ENCODE measurements at places on chromosomes 13 and 19.

- no peak for DNase-seq
Measured at GRCh38 chr13:99281811-99282263, 23.7 kb upstream of the GPR18 start.

DNA sequence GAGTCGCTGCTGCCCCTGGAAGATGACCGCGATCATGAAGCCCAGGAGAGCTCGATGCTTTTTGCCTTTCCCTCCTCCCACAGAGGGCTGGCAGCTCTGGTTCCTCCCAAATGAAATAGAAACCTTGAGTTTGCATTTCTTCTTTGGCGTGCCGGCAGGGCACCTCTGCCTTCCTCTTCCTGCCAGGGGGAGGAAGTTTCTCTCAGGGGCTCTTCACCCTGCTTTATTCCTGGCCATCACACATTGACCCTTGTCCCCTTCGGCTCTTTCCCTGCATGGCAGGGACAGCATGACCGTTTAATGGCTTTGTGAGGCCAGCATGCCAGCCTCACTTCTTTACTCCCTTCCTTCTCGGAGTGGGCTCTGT lies 47.9 kb downstream of the ACTN4 start:
- DNase-seq = no peak

DNA sequence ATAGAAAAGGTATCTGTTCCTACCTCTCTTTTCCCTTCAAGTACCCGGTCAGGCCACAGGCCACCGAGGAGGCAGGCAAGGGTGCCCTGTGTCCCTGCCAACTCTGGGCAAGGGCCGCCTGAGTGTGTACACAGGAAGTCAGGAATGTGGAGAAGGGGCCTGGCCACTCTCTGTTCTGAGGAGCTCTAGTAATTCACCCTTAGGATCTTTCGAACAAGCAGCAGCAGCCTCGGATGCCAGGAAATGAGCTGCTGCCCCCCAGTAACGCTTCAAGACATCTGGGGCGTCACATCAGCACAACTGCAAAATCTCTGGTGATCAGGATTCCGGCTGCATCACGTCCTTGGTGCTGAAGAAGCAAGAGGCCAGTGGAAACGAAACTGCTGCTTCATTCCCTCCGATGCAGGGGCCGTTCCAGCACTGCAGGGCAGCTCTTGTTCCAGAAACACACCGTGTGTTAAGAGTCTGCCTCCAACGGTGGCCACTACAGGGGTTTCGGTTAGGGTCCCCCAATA lies 2.0 kb downstream of the RAB20 start:
- no peak for DNase-seq

- no peak for DNase-seq
Measured at GRCh38 chr13:91539286-91540157, 141.1 kb downstream of the GPC5 start.

DNA sequence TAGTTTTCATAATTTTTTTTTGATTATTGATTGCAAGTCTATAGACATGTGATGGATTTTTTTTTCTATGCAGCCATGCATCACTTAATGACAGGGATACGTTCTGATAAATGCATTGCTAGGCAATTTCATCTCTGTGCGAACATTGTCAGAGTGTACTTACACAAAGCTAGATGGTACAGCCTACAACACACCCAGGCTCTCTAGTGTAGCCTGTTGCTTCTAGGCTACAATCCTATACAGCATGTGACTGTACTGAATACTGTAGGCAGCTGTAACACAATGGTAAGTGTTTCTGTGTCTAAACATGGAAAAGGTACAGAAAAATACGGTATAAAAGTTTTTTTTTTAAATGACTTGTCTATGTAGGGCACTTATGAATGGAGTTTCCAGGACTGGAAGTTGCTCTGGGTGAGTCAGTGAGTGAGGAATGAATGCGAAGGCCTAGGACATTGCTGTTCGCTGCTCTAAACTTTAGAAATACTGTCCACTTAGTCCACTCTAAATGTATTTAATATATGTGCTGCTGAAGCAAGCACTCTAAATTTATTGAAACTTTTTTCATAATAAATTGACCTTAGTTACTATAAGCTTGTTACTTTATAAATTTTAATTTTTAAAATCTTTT lies 20.3 kb downstream of the SPATA13 start:
- peak; percentile 34 for DNase-seq

DNA sequence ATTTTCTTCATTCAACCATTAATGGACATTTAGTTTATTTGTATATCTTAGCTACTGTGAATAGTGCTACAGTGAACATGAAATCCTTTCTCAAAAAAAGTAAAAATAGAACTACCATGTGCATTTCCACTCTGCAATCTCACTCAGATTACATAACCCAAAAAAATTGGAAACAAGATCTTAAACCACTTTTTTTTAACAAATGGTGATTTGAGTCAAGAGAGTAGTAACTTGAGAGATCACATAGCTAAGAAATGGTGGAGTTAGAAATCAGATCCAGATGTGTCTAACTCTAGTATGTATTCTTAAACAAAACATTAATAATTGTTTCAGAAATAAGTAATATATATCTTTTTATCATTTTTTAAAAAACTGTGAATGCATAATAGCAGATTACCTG lies 318.3 kb upstream of the SGCG start:
- no peak for DNase-seq

GRCh38 chr13:35499196-35499662 lies 22.7 kb upstream of the MAB21L1 start:
- DNase-seq = no peak

DNA sequence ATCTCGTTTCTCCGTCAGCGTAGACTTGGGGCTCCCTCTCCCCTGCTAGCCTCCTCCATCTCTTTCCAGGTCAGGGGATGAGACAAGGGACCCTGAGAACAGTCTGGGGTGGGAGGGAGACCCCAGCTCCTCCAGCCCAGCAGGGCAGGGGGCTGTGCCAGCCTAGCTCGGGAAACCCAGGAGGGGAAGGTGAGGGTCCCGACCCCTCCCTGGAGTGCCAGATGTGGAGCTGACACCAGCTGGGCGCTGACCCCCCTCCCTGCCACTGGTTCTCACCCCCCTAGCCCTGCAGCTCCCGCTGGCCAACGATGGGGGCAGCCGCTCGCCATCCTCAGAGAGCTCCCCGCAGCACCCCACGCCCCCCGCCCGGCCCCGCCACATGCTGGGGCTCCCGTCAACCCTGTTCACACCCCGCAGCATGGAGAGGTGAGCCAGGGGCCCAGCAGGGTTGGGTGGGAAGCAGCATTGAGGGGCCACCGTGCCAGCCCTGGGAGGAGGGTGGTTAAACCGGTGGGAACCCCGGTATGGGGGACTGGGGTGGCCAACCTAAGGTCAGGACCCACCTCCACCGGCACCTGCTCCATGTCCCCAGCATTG lies 5.1 kb upstream of the TGFBR3L start:
- no peak for DNase-seq

DNA sequence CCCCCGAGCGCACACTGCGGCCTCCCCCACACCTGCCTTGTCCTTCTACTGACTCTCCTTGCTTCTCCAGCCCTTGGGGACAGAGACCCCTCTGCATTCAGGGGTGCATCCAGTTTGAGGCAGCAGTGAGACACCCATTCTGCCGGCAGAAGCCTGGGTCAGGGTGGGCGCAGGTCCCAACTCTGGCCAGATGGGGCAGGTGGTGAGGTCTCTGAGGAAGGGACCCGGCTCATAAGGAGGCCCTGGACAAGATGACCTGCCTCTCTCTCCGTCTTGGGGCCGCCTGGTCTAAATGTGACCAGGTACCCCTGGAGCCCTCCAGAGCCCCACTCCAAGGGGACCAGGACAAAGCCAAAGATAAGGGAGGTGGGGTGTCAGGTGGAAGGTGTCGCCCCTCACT lies 6.1 kb downstream of the CHERP start:
- DNase-seq = no peak

- DNase-seq = no peak
Measured at GRCh38 chr19:52542984-52543664, 15.7 kb downstream of the ZNF808 start.

DNA sequence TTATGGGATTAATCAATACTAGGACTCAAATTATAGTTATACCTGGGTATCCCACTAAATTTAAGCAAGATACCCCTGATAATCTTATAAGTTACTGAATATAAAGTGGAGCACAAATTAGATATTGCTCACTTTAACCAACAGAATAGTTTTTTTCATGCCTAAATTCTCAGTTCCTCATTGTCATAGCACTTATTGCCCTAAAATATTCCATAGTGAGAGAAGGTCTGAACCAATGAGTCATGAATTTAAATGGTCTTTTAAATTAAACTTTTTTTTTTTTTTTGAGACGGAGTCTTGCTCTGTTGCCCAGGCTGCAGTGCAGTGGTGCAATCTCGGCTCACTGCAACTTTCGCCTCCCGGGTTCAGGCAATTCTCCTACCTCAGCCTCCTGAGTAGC lies 42.4 kb downstream of the ZNF136 start:
- no peak for DNase-seq

GRCh38 chr19:54029301-54029700 lies 34.4 kb downstream of the VSTM1 start:
- no peak for DNase-seq

DNA sequence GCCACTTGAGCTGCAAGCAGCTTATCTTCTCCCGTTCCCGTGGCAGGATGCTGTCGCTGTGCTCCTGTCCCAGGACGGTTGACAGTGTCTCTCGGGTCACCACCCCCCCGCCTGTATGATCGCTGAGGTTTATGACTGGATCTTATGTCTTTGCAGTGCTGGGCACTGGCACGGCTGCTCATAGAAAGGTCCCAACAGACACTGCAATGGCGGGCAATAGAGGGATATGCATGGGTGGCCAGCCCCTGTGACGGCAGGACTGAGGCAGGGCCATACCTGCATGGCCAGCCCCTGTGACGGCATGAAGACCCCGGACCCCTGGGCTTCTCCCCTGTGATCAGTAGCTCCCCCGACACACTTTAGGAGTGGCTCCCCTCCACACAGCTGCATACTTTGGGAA lies 307.2 kb downstream of the TEX29 start:
- DNase-seq = no peak

- DNase-seq = no peak
Measured at GRCh38 chr19:21143854-21144253, 2.0 kb downstream of the ZNF431 start.

- DNase-seq = no peak
Measured at GRCh38 chr13:114229506-114229905, 5.2 kb upstream of the CDC16 start.

DNA sequence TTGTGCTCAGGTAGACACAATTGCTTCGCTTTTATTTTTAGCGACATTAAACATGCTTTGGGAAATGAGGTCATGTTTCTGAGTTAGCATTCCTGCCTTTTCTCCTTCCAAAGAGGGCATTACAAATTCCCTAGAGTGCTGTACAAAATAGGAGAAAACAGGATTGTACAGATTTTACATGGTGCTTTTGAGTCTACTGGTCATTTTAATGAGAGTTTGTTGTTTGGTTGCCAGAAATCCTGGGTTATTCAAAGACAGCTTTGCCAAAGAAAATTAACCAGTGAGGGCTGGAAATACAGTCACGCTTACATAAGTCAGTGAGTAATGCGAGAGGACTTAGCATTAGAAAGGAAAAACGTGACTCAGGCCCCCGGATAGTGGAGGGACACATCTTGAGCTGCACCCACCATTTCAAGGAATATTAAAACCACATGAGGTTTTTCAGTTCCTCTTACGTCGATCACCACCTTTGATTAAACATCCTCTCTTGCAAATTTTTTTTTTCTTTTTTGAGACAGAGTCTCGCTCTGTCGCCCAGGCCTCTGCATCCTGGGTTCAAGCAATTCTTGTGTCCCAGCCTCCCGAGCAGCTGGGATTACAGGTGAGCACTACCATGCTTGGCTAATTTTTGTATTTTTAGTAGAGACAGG lies 55.4 kb downstream of the SACS start:
- peak; percentile 99 for DNase-seq

- DNase-seq = peak; percentile 68
Measured at GRCh38 chr19:13277104-13277809, 127.0 kb downstream of the IER2 start.

DNA sequence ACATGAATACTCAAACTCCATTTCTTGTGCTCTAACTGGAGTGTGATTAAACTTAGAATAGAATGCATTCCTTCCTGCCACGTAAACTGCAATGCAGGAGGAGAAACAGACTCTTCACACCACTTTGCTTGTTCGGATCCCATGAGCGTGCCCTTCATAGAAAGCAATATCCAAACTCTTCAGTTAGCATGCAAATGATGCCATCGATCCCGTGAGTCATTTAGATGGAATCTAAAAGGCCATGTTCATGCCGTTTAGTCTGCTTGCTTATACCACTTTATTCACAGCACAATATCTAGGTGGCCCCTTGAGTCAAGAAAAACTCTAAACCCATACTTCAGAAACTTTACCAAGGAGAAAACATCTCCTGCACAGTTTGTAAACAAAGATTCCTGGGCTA lies 225.8 kb downstream of the OXGR1 start:
- DNase-seq = no peak

DNA sequence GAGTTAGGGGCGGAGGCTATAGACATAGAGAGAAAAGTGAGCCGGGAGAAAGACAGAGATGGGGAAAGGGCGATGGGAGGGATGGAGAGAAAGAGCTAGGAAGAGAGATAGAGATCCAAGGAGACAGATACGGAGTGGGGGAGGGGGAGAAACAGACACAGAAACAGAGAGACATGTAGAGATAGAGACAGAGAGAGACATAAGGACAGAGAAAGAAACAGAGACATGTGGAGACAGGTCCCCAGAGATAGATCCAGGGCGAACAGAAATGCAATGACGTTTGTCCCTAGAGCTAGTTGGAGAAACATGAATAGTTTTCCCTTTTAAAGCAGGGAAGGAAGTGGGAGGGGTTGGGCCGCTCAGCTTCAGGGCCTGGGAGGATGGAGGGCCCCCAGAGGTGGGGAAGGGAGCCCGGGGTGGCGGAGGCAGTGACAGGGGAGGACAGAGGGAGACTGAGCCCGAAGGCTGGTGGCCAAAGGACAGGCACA lies 4.6 kb downstream of the PPP1R14A start:
- DNase-seq = no peak
